DMS153 (cell line): ENCODE measurements at places on chromosomes 2 and 18.

GRCh38 chr2:128391679-128392078 lies 73.0 kb upstream of the HS6ST1 start:
- no peak for DNase-seq

- no peak for DNase-seq
These were observed 232.6 kb downstream of the LDLRAD4 start for GRCh38 chr18:13451213-13451540.

DNA sequence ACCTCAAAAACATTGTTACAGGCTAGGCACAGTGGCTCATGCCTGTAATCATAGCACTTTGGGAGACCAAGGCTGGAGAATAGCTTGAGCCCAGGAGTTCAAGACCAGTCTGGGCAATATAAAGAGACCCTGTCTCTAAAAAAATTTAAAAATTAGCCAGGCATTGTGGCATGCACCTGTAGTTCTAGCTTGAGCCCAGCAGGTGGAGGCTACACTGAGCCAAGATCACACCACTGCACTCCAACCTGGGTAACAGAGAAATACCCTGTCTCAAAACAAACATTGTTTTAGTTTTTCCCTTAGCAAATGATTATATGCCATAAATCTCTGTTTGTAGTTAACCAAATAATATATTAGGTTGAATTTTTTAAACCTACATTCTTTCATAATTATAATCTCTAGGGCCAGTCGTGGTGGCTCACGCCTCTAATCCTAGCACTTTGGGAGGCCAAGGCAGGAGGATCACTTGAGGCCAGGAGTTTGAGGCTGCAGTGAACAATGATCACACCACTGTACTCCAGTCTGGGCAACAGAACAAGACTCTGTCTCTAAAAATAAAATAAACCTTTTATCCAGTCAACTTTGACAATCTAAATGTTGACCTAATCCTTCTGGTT lies 13.3 kb upstream of the CYP20A1 start:
- DNase-seq: no peak

DNA sequence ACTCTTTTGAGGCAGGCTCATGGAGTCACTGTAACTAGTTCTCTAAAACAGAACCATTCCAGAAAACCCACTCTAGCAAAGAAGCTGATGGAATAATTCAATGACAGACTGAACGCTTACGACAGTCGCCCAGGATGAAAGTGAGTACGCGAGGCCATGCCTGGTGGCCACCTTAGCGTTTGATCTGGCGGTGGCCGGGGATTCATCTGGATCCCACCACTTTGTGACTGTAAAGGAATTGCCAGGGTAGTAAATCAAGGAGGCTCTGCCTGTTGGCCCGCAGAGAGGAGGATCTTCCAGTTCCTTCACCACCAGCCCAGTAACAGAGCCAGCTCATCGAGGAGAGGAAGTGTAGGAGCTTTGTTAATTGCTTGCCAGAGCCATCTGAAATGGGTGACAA lies 34.6 kb downstream of the GREB1 start:
- DNase-seq: no peak

- DNase-seq: no peak
These were observed 168.5 kb downstream of the CBLN2 start for GRCh38 chr18:72375618-72376017.

DNA sequence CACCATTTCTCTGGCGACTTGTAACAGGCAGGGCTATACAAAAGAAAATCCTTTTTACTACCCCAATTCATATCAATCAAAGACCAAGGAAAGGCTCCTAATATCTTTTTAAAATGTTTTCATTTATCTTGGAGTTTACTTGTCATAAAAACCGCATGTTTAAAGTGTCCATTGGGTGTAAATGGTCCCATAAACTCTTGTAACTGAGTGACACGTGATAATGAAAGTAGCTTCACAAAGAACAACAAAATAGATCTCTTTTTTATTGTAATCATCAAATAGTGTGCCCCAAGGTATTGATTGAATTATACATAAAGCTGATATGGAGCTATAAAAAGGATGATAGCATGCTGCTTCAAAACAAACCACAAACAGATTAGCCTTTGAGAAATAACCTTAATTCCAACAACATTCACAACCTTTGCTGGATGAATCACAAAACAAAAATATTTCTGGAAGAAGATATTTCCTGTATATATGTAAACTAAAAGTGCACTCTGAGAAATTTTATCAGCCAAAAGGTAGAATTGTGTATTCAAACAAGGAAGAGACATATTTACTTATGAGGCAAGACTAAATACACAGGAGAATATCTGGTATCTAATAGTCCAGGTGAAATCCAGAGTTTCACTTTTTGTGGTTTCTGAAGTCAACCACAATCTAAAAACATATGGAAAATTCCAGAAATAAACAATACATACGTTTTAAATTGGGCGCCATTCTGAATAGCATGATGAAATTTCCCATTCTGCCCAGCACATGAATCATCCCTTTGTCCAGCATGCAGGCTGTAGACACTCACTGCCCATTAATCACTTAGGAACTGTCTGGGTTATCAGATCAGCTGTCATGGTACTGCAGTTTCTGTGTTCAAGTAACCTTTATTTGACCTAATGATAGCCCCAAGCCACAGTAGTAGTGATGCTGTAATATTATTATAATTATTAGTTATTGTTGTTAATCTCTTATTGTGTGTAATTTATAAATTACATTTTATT lies 237.5 kb downstream of the PIK3C3 start:
- DNase-seq: peak; percentile 50

DNA sequence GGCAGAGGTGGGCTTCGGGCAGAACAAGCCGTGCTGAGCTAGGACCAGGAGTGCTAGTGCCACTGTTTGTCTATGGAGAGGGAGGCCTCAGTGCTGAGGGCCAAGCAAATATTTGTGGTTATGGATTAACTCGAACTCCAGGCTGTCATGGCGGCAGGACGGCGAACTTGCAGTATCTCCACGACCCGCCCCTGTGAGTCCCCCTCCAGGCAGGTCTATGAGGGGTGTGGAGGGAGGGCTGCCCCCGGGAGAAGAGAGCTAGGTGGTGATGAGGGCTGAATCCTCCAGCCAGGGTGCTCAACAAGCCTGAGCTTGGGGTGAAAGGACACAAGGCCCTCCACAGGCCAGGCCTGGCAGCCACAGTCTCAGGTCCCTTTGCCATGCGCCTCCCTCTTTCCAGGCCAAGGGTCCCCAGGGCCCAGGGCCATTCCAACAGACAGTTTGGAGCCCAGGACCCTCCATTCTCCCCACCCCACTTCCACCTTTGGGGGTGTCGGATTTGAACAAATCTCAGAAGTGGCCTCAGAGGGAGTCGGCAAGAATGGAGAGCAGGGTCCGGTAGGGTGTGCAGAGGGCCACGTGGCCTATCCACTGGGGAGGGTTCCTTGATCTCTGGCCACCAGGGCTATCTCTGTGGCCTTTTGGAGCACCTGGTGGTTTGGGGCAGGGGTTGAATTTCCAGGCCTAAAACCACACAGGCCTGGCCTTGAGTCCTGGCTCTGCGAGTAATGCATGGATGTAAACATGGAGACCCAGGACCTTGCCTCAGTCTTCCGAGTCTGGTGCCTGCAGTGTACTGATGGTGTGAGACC lies at the start of gene PROC:
PROC (plus strand) TSS at position 128 of the 812 bp plus-strand sequence. CDS start 1,516 bp downstream, outside the sequence.
- DNase-seq: no peak

- no peak for DNase-seq
These were observed 82.8 kb downstream of the LOXHD1 start for GRCh38 chr18:46574000-46574742.

DNA sequence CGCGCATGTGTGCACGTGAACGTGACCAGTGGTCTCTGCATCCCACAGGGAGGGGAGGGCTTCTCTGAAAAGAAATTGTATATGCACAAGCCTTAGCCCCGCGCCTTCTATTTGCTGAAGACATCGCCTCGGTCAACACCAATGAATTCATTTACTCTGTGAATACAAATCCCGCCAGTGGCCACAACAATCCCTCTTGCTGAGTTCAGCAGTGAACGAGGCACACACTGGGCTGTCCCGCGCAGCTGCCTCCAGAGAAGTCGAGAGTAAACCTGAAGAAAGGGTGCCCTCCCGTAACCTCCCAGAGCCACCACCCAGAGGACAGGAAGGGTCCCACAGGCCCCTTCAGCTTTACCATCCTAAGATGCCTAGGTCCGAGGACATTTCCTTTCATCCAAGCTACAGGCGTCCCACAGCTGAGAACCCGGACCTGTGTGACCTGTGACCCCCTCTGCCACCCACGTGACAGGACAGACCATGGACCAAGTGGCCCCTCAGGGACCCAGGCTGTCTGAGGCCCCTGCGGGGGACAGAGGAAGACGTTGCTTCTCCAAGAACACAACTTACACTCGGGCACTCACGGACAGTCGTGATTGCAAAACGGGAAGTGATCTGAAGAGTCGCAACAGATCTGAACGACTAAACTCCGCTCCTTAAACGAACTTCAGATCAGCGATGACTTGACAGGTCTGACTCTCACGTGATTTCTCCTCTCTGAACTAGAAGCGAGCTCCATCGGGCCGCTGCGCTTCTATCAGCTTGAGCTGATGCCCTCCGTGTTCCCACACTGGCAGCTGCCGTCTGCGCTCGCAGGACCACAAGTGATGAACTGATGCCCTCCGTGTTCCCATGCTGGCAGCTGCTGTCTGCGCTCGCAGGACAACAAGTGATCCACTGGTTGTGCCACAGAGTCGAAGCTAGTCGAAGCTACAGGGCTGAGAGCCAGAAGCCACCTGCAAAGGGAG lies 92.7 kb downstream of the ZNF516 start:
- DNase-seq: no peak

GRCh38 chr18:8615397-8616027 lies 6.3 kb downstream of the RAB12 start:
- no peak for DNase-seq

GRCh38 chr2:118833716-118834439 lies 13.6 kb downstream of the EN1 start:
- DNase-seq: no peak

GRCh38 chr2:83795777-83796176 lies 663.3 kb downstream of the SUCLG1 start:
- DNase-seq: no peak

- peak; percentile 65 for DNase-seq
These were observed 204.6 kb downstream of the EIPR1 start for GRCh38 chr2:3173031-3173430.

DNA sequence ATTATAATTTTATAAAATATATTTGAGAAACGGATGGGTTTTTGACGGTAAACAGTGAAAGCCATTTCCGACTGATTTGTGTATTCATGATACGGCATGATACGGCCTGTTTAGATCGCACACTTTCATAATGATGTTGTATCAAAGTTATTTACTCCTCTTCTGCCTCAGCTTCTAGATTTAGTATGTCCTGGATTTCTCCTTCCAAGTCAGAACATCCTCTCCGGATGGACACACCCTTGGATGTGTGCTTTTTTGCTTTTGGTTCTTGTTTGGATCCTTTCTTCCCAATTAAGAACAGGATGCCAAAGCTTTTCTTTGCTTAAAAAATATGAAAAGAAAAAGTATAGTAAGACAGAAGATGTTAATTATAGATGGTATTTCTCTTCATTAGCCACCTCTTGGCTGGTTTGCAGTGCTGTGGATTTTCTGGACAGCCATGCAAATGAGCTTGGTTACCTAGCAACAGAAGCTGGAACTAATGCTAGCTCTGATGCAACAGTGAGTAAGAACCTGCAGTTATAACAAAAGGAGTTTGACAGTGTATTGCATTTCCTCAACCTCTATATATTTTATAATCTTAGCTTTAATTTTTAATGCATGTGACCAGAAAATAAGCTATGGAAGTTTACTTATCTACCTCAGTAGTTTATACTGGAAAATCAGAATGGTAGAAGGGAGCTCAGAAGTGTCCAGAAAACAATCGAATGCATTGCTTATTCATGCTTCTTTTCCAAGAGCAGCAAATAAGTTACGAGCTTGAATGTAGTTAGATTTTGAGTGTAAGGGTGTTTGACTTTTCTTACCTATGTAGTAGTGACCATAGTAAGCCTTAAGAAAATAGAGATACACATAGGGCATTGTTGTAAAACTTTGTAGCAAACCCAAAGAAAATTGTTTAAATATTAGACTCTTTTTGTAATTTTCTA lies 27.9 kb downstream of the RMND5A start:
- DNase-seq: no peak
